ENCODE measurements at places on chromosomes 13 and 19.

- DNase-seq, result no peak
These were observed 7.6 kb downstream of the GRIK5 start for GRCh38 chr19:42062381-42062780.

DNA sequence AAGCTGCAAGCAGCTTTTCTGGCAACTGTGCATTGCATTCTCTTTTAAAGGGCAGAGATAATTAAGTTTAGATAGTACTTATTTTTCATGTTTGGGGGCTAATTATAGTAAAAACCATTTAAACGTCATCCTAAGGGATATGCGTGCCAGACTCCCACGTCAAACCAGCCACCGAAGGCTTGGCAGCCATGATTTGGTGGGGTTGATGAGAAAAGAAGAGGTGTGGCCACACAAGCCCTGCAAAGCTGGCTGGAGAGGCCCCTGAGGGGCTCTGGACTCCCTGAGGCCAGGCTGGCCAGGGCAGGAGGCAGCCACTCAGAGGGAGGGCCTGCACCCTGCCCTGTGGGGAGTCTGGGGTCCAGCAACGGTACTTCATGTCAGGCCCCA is 17.5 kb downstream of the PEPD start:
- no peak for DNase-seq

- no peak for DNase-seq
These were observed 1.8 kb downstream of the RAP2A start for GRCh38 chr13:97435794-97436193.

DNA sequence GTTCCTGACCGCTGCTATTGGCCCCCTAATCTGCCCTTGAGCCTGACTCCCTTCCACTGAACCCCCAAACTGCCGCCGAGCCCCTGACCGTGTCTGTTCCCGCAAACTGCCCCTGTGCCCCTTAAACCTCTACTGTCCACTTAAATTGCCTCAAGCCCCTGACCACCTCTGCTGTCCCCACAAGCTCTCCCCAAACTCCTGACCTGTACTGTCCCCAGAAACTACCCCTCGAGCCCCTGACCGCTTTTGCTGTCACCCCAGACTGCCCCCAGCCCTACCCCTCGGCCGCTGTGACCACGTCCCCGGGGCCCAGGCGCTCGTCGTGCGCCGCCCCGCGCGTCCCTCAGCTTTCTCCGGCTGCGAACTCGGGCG is 382 bp downstream of the ZNF77 start:
- no peak for DNase-seq

DNA sequence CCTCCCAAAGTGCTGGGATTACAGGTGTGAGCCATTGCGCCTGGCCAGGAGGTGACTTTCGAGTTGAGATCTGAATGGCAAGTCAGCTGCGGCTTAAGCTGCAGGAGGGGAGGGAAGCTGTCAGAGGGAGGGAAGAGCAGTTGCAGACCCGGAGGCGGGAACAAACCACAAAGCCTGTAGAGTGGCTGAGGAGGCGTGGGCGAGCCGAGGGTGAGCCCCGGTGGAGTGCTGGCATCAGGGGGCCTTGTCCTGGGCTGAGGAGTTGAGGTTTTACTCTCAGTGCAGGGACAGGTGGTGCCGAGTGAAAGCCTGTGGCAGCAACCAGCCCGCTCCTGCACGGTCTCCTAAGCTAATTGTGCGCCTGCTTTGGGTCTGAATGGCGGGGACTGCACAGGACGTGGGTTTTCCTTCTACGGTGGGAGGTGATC is 24.2 kb downstream of the PPP1R37 start:
- DNase-seq, result peak; percentile 76

DNA sequence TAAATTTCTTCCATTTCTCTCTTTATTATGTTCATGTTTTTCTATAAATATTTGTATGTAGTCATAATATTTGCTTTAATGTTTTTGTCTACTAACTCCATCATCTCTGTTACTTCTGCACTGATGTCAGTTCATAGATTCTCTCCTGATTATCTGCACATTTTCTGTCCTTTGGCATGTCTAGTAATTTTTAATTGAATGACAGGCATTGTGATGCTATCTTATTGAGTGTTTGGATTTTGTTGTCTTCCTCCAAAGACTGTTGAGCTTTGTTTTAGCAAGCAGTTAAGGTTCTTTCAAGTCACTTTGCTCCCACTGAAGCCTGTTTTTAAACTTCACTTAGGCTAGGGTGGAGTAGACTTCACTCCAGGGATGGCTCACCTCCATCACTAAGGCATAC is 276.8 kb downstream of the DLEU7 start:
- no peak for DNase-seq

- DNase-seq, result peak; percentile 51
These were observed at the start of gene EHD2 for GRCh38 chr19:47713046-47714021. TSS of gene EHD2 (plus strand) at chr19:47713422. CDS start at chr19:47716613, 3,191 bp downstream.

GRCh38 chr13:26694609-26695359 is 65.8 kb downstream of the GPR12 start:
- no peak for DNase-seq

GRCh38 chr13:41004875-41005693 is 14.0 kb downstream of the ELF1 start:
- DNase-seq, result no peak

DNA sequence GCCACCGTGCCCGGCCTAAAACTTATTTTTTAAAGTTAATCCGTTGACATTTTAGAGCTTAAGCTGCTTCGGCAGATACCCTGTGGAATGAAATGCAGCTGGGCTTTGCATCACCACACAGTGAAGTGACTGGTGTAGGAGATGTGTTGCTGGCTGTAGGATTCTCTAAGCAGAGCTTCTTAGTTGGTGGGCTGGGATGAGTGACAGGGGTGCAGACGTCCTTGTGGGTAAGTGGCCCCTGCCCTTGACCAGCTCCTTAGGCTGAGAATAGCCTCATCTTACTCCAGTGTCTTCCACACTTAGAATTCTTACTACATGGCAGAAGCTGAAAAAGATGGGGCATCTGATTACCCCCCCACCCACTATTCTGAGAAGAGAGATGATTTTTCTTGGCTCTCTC is 11.6 kb downstream of the GATAD2A start:
- peak; percentile 10 for DNase-seq

DNA sequence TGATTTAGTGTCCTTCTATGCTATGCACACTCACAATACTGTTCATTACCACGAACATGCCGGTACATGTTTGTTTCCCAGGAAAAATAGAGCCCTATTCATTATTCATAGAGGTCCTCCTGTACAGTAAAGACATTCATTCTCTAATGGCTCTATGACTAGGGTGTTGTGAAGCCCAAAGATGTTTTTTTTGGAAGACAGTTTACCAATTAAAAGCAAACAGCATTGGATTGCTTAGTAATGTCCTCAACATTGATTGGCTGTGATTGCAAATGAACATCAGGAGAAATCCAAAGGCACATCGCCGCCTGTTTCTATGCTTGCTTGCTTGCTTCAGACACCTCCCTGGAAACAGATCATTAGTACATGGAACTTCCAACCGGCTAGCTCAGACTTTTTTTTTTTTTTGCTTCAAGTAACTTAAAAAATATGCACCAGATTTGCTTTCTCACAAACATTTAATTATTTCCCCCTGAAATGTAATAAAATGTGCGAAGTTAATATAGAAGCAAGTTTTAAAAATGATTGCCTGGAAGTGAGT is 8.8 kb upstream of the GPC6 start:
- no peak for DNase-seq

DNA sequence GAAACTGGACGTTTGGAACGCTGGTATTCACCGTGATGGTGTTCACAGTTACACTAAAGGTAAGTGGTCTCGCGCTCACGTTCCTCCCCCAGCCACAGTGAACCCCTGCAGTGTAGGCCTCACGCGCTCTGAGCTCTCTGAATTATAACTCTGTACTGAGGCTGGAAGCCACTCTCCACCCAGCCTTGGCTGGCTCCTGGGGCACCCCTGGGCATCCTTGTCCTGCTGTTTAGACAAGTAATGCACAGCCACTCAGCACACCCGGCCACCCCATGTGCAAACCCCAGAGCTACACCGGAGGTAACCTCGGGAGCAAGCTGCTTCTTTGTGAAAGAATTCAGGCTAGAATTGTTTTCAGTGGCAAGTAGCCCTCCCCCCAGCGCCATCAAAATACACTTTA is 97.3 kb upstream of the MCF2L start:
- DNase-seq, result no peak

- DNase-seq, result peak; percentile 74
These were observed 54.3 kb downstream of the GARRE1 start for GRCh38 chr19:34308381-34309367.

DNA sequence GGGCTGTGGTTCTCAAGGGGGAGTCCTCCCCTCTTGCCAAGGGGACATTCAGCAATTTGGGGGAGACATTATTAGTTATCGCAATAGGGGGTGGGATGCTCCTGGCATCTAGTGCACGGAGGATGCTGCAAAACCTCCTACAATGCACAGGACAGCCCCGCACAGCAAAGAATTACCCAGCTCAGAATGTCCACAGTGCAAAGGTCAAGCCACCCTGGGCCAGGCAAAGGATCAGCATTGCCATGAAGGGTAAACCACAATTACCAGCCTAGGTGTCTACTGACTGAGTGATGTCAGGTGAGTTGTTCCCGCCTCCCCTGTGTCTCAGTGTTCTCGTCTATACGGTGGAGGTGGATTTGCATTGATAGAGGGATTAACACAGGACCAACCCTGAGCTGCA is 2.4 kb upstream of the METTL21C start:
- DNase-seq, result no peak

- no peak for DNase-seq
These were observed 1262.5 kb downstream of the EFNB2 start for GRCh38 chr13:105272660-105273631.

GRCh38 chr19:47002106-47002766 is 17.4 kb upstream of the NPAS1 start:
- DNase-seq, result no peak

GRCh38 chr13:30848332-30849027 is 57.6 kb upstream of the MEDAG start:
- DNase-seq, result no peak

DNA sequence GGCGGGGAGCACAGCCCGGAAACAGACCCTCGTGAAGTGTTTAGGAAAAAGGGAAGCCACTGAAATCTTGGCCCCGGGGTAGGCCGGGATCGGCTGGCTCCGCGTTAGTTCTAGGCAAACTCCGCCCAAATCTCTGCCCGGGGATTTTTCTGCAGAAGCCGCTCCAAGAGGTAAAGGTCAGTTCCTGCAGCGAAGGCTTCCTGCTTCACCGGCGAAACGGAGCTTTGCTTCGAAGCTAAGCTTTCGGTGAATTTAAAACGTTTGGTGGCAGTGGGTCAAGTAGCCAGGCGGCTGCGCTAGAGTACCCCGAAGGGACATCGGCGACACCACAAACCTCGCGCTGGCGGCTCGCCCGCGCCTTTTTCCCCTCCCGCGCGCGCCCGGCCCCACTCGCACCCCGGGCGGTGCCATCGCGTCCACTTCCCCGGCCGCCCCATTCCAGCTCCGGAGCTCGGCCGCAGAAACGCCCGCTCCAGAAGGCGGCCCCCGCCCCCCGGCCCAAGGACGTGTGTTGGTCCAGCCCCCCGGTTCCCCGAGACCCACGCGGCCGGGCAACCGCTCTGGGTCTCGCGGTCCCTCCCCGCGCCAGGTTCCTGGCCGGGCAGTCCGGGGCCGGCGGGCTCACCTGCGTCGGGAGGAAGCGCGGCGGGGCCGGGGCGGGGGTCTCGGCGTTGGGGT is 441 bp downstream of the GJB2 start:
- DNase-seq, result peak; percentile 16

- no peak for DNase-seq
These were observed 1375.4 kb downstream of the SLITRK1 start for GRCh38 chr13:82506805-82507414.

GRCh38 chr13:97220151-97220900 is 1.8 kb upstream of the MBNL2 start:
- DNase-seq, result no peak

DNA sequence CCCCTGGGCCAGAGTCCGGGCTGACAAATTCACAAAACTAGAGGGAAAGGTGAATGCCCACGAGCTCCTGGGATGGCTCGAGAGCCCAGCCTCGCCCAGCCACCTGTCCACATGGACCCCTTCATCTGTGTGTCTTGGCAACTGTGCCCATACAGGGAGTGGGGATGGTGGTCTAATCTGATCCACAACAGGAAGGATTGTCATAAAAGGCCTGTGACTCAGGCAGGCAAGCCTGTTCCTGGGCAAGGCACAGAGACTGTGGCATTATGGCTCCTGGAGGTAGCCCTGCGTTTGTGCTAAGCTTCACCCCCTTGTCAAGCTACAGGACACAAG is 20.0 kb downstream of the CAPS start:
- DNase-seq, result no peak

DNA sequence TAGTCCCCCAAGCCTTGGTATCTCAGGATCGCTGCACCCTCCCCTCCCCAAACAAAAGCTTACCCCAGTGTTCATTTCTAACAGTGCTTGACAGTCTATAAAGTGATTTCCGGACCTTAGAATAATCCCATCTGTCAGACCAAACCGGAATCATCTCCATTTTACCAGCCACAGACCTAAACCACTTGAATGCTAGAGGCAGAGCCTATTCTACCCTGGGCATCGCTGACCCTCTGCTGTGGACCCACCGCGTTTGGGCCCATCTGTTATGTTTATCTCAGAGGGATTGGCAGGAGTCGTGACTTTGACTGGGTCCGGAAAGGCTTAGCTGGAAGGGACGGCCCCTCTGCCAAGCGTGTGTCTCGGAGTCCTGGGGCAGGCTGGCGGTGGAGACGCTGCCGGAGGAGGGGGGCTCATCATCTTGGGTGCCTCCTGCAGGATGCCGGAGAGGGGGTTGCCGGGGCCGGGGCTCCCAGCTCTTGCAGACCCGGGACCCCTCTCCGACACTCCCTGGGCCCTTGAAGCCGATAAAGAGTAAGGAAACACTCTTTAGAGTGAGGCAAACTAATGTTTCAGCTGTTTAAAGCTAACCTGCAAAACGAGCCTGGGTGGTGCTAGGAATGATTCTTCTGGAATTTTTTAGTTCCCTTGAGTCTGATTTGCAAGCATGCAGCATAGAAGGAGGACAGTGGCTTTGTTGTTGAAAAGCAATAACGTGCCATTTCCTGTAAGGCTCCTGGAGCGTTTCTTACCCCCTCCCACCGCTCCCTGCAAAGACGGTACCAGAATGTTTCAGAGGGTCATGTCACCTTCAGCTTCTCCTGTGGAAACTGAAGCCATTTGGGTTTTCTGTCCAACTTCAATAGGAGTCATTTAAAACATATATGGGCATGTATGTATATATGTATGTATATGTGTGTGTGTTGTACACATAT is 1.3 kb downstream of the SLC25A42 start:
- no peak for DNase-seq

DNA sequence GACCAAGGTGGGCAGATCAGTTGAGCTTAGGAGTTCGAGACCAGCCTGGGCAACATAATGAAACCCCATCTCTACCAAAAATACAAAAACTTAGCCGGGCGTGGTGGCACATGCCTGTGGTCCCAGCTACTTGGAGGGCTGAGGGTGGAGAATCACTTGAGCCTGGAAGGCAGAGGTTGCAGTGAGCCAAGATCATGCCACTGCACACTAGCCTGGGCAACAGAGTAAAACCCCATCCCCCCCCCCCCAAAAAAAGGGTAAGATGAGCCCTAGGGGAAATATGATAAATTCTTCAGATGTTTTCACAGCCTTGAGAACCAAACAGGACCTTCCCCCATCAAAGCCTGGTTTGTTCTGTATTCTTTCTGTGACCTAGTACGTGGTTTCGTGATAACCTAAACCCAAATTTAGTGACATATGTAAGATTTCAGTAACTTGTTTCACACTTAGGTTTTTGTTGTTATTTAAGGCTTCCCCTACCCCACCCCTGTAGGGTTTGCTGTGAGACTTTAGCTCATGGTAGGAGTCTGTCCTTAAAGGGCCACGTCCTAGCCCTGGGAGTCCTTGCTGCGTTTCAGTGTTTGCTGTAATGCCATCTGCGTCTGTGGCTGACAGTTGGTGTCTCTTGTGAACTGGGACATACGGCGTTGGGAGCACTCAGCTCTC is 49.6 kb downstream of the MYO9B start:
- DNase-seq, result no peak

Measured in amniotic epithelial cell (primary cell).